ENCODE measurements at places on chromosomes 2 and 18. TPM values are rescaled to one million over a fixed set of nuclear protein-coding genes. Genes with fewer than 3 reads are reported as not detected.

IKZF2 gene
- 0.59 TPM for polyA plus RNA-seq

FSHR gene
- polyA plus RNA-seq = not detected

NGEF gene
- polyA plus RNA-seq = not detected

DSG4 gene
- polyA plus RNA-seq = not detected

NCKAP5 gene
- polyA plus RNA-seq = not detected

DNA sequence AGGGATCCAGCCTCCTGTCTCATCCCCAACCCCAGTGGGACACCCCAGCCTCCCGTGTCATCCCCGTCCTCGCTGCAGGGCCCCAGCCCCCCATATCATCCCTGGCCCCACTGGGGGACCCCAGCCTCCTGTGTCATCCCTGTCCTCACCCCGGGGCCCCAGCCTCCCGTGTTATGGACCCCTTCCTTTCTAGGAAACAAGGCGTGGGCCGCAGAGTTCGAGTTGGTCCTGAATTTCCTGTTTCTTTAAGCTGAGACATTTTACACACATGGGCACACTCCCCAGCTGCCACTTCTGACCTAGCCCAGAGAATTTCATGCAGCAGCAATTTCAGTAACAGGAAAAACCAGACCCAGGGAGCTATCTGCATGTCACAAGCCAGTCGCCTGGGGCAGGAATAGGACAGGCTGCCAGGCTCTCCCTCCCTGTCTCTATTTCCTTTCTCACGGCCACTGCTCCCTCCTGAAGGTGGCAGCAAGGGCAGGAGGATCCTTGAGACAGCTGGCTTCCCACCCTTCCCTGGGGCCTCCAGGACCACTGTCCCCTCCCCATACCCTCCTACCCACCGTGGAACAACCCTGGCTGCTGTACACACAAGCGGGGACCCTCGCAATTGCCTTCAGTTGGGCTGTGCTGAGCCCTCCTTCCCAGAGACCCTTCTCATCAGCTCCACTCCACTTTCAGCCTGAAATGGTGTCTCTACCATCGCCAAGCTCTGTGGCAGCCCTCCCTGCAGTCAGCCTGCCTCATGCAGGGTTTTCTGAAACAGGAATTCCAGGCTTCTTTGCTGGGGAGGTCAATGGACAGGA, 141.9 kb upstream of the ID2 start:
- H3K27me3 ChIP-seq = peaks cover 69% of the 10 kb centered on the region
- no peaks in the 10 kb centered on the region for H3K36me3 ChIP-seq
- H3K4me1 ChIP-seq = peaks cover 49% of the 10 kb centered on the region
- H3K4me3 ChIP-seq = no peak overlapping the region
- no peak for DNase-seq

DNA sequence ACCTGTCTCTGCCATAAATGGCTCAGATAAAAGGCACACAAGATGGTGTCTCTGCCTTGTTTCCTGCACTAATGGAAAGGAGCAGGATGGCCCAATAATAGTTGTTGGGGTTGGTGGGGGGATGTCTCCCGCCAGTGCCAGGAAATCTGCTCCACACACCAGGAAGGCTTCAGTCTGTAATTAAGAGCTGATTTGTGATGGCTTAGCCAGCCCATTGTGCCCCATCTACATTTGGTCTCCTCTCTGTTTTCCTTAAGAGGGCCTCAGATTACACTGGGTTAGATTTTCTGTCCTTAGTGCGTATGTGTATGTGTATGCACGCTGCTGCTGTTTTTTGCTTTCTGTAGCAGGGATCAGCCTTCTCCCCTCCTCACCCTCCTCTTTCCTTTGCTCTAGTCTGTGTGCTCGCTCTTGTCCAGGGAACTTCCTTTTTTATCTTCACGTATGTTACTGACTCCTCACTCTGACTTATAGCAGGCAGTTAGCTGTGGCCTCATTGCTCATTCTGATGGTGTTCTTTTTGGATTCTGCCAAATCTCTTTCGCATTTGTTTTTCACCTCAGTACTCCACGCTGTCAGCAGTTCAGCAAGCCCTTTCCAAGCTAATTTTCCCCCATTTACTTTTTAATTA, 33.4 kb upstream of the MGAT5 start:
- H3K4me1 ChIP-seq = peaks cover 58% of the 10 kb centered on the region
- H3K27me3 ChIP-seq = no peaks in the 10 kb centered on the region
- DNase-seq = no peak
- H3K36me3 ChIP-seq = no peaks in the 10 kb centered on the region

DNA sequence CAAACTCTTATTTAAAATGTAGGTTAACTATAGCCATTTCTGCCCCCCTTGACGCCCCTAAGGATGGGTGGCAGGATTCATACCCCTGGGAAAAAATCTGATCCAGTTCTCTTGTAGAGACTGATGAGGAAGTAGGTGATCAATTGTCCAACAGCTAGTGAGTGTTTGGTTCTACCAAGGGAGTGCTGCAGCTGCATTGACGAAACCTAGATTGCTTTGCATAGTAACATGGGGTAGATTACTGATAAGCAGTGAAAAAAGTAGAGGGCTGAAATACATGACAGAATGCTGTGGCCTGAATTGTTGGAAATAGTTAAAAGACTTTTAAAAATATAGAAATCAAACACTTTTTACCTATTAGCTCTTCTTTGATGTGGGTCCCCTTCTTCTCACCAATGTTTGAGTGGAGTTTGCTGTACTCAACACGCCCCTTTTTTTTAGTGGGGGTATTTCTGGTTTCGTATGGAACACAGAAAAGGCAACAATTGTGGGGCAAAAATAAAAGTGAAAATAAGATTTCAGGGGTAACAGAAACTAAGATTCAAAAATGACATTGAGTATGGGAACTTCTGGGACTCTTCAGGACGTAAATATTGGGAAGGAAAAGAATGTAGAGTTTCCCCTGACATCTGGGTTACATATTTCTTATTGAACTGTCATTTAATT, 66.2 kb downstream of the MAIP1 start:
- no peaks in the 10 kb centered on the region for H3K4me1 ChIP-seq
- H3K36me3 ChIP-seq = peaks cover 7% of the 10 kb centered on the region
- DNase-seq = no peak
- peaks cover 11% of the 10 kb centered on the region for H3K27me3 ChIP-seq

- H3K36me3 ChIP-seq = no peaks in the 10 kb centered on the region
- H3K27ac ChIP-seq = no peak overlapping the region
- no peak overlapping the region for H3K4me3 ChIP-seq
- no peak for DNase-seq
Observed at GRCh38 chr2:128309280-128310093, 9.2 kb downstream of the HS6ST1 start.

DNA sequence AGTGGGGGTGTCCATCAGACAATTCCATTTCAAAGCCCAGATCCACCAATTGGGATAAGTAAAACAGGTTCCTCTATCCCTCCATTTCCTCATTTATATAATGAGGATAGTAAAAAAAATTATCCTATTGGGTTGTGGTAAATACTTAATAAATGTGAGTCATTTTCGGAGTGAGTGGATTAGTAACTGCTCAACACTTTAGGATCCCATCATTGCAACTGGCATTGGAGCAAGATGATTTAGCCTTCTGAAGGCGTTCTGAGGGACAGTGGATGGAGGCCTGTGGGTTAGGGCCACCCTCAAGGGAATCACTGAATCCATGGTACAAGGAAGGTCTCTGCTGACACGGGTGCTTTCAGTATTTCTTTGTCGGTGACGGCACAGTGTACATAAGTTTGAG, 108.6 kb upstream of the FZD7 start:
- H3K4me3 ChIP-seq = no peak overlapping the region
- no peak overlapping the region for H3K27ac ChIP-seq
- no peaks in the 10 kb centered on the region for H3K4me1 ChIP-seq
- H3K27me3 ChIP-seq = peaks cover 29% of the 10 kb centered on the region

DNA sequence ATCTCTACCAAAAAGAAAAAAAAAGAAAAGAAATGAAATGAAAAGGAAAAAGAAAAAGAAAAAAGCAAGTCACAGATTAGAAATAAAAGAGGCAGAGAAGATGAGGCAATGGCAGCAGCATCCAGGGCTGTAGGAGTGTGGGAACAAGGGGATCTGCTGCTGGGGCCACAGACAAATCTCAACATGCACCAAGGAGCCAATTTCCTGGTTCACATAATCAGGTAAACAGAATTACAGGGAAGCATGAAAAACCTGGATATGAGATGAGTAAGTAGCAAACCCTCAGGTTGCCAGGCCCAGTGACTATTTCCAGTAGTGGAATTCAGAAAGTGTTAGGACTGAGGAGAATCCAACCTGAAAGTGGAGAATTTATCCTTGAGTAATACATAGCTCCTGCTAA, 77.4 kb upstream of the ARHGAP28 start:
- H3K27ac ChIP-seq = no peak overlapping the region
- no peak overlapping the region for H3K4me3 ChIP-seq
- DNase-seq = no peak
- no peaks in the 10 kb centered on the region for H3K36me3 ChIP-seq
- no peaks in the 10 kb centered on the region for H3K27me3 ChIP-seq
- no peaks in the 10 kb centered on the region for H3K4me1 ChIP-seq

DNA sequence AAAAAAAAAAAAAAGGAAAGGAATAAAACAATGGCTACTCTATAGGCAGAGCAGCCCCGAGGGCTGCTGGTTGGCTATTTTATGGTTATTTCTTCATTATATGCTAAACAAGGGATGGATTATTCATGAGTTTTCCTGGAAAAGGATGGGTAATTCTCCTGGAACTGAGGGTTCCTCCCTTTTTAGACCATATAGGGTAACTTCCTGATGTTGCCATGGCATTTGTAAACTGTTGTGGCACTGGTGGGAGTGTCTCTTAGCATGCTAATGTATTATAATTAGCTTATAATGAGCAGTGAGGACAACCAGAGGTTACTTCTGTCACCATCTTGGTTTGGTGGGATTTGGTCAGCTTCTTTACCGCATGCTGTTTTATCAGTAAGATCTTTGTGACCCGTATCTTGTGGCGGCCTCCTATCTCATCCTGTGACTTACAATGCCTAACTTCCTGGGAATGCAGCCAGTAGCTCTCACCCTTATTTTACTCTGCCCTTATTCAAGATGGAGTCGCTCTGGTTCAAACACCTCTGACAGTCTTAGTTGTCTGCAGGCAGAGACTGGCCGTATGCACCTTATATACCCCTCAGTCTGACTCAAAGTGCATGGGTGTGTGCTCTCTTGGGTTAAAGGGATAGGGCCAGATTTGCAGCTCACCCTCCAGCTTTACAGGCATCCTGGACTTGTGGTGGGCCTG, 57.7 kb downstream of the HAUS1 start:
- no peak overlapping the region for H3K4me3 ChIP-seq
- DNase-seq = no peak
- no peaks in the 10 kb centered on the region for H3K27me3 ChIP-seq
- H3K27ac ChIP-seq = no peak overlapping the region
- H3K36me3 ChIP-seq = no peaks in the 10 kb centered on the region
- H3K4me1 ChIP-seq = peaks cover 5% of the 10 kb centered on the region

- H3K36me3 ChIP-seq = no peaks in the 10 kb centered on the region
- no peak for DNase-seq
- no peak overlapping the region for H3K4me3 ChIP-seq
- H3K27me3 ChIP-seq = no peaks in the 10 kb centered on the region
Observed at GRCh38 chr2:235910067-235910466, 258.1 kb downstream of the GBX2 start.

- no peaks in the 10 kb centered on the region for H3K4me1 ChIP-seq
- H3K27ac ChIP-seq = no peak overlapping the region
- H3K4me3 ChIP-seq = no peak overlapping the region
- DNase-seq = no peak
- no peaks in the 10 kb centered on the region for H3K36me3 ChIP-seq
Observed at GRCh38 chr18:51617167-51617566, 419.7 kb upstream of the MEX3C start.

DNA sequence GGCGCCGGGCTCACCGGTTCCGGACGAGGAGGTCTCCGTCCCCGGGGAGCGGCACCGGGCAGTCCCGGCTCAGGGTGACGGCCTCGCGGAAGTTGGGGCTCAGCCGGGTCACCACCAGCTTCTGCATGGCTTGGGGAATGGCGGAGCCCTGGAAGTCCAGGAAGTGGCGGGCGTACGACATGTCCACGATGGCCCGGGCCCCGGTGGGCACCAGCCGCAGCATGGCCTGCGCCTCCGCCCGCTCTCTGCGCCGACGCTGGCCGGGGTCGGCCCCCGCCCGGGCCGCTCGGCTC, 157 bp downstream of the PTGR3 start:
- no peak for DNase-seq
- no peak overlapping the region for H3K27ac ChIP-seq
- peak overlapping the region; percentile 100 for H3K4me3 ChIP-seq
- no peaks in the 10 kb centered on the region for H3K27me3 ChIP-seq

DNA sequence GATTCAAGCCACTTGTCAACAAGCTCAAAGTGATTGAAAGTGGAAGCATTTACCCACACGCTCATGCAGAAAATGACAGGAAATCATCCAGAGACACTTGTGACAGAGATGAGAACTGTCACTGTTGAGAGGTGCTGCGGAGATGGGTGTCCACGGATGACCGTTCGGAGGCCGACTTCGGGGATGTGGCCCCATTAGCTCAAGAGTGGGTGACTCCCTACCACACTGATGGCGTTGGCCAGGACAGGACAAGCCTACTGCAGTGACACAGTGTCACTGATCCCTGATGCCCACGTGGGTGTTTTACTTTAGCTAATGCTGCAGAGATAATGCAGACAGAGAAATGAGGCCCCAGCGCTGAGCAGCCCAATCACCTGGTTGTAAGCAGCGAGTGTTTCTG, 81.5 kb upstream of the YWHAQ start:
- no peaks in the 10 kb centered on the region for H3K36me3 ChIP-seq
- H3K27ac ChIP-seq = no peak overlapping the region
- H3K27me3 ChIP-seq = no peaks in the 10 kb centered on the region
- no peak overlapping the region for H3K4me3 ChIP-seq
